Femur (tissue), 1 donor: ENCODE measurements at places on chromosomes 13 and 19.

DNA sequence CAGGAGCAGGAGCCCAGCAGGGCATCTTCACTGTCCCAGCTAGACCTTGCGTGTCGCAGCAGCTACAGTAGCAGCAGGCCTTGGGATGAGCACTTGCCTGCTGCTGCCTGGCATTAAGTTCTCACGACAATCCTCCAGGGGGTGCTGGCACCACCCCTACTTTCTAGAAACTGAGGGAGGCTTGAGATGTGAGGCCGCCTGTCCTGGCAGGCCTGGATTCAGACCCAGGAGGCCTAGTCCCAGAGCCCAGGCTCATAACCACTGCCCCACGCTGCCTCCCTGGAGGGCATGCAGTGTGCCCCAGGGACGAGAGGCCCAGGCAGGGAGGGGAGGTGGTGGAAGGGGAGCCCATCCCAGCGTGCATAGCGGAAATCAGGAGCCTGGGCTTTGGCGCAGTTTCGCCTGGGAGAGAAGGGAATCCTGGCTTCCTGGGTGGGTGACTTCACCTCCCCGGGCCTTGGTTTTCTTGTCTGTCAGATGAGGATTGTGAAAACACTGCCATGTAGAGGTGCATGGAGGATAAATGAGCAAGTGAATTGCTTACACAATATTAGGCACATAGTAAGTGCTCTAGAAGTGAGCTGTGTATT lies 26.1 kb downstream of the PPP5C start:
- no peak for DNase-seq

DNA sequence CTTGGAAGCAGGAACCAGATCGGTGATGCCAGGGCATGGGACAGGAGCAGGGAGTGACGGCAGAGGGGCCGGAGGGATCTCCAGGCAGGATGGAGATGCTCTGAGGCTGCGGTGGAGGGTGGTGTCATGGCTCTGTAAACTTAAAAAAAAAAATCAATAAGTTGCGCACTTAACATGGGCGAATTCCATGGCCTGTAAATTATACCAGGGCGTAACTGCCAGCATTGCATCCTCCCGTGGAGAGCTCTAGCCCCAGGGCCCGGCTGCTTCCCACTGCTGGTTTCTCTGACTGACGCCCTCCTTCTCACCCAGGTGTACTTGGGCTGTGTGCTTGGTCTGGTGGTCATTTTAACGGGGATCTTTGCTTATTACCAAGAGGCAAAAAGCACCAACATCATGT lies 8.7 kb downstream of the ATP12A start:
- DNase-seq = no peak

DNA sequence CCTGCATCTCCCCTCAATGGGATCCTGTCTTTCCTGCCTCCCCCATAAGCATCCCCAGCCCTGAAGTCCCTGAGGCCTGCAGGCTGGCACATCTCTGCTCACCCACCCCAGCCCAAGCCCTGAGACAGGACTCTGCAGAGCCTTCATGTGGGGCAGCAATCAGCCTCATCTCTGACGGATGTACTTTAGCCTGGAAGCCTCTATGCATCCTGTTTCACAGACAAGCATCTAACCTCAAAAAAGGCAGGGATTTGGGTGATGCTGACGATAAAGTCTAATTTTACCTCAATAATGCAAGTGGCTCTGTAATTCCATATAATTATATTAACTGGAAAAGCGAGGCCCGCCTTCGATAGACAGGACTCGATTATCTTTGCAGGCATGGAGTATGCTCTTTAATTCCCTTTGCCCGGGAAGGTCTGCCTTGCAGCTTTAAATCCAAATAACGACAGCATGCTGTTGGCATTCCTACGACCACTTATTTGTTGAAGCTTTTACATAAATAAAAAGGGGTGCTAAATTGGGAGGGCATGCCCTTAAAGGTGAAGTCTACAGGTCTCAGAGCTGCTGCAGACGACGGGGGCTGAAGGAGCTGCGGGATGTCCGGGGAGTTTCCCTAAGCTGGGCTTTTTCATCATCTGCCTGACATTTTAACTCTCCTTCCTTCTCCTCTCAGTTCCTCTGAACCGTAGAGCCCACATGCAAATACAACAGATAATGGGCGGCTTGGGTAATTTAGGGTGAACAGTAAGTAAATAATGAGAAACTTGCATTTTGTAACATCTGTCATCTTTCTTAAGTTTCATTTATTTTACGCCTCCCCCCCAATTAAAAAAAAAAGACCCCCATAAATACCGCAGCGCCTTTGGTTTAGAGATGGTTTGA lies 211.5 kb downstream of the URI1 start:
- DNase-seq = no peak

- no peak for DNase-seq
Observed at GRCh38 chr13:60158321-60158801, 5.4 kb downstream of the DIAPH3 start.

GRCh38 chr19:13262450-13262849 lies 112.2 kb downstream of the IER2 start:
- DNase-seq = no peak

GRCh38 chr13:51243832-51244231 lies 21.6 kb downstream of the FAM124A start:
- DNase-seq = no peak

DNA sequence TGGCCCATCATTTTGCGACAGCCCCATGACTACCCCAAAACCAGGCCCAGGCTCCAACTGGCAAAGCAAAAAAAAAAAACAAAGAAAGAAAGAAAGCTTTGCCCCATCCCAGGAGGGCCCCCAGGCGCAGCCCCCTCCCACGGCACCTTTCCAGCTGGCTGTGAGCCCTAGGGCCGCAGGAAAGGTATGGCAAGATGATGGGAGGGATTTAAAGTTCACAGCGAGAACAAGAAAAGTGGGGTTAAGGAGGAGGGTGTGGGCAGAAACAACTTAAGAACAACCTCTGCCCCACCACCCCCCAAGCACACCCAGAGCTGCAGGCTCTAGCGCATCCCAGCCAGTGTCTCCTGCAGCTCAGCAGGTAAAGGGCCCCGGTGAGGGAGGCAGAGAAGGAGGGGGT lies at the start of gene CYP2F1:
Gene CYP2F1, plus strand, starts transcription at position 301 of the 400 bp plus-strand sequence. CDS start 1,757 bp downstream, outside the sequence.
- no peak for DNase-seq

DNA sequence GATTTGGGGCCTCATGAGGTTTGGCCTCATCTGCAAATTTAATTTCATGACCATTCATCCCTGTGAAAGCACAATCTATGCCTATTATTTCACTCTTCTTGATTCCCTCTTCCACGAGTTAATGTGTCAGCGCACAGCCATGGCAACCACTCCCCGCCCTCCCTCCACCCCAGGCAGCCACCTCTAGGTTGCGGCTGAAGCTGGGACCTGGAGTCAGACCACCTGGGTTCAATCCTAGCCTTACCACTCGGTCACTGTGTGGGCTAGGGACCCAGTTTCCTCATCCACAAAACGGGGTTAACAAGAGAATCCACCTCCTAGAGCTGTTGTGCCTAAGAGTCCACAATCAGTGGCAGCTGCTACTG lies 9.8 kb downstream of the CHST8 start:
- no peak for DNase-seq

DNA sequence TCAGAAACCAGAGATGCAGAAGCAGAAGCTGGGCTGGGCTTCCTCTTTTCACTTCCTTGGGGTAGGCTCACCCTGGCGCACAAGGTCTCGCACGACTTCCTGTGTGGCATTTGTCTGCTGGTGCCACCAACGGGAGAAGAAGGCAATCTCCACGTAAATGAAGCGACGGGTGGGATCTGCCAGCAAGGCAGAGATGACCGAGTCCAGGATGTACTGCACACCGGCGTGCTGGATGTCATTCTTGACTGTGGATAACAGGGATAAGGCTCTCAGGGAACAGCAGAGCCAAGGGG lies 1.3 kb downstream of the MAN2B1 start:
- peak; percentile 66 for DNase-seq

GRCh38 chr19:33492951-33493350 lies 28.6 kb downstream of the PEPD start:
- peak; percentile 8 for DNase-seq

GRCh38 chr19:38617764-38618589 lies at the start of gene MAP4K1:
Gene MAP4K1 (minus strand): TSS chr19:38617953. CDS start chr19:38617895, 58 bp downstream.
- peak; percentile 56 for DNase-seq

DNA sequence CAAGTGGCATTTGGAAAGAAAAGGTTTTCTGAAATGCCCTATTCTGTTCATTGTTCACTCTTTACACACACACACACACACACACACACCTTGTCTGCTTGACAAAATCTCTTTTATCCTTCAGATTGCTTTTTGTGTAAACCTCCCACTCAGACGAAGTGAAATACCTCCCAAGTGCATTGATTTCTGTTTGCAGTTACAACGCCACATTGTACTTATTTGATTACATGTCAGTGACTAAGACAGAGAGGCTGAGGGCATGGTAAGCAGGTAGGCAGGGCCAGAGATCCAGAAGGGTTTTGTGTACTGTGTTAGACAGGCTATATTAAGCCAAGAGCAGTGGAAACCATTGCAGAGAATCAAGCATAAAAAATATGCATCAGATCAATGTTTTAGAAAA lies 561.8 kb downstream of the GPC6 start:
- no peak for DNase-seq

GRCh38 chr19:19542507-19542906 lies 4.4 kb downstream of the CILP2 start:
- peak; percentile 32 for DNase-seq

DNA sequence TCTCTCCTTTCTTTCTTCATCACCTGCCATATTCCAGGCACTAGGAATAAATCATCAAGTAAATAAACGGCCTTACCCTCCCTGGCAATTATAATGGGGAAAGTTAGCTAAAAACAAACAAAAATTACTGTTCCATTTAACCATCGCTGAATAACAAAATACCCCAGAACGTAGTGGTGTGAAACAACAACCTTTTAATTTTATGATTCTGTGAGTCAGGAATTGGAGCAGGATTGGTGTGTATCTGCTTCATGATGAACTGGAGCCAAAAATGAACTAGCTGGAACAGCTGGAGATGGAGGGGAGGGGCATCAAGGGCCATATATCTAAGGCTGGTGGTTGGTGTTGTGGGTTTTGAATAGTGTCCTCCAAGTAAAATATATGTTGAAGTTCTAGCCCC lies 3.7 kb upstream of the CADM4 start:
- no peak for DNase-seq

DNA sequence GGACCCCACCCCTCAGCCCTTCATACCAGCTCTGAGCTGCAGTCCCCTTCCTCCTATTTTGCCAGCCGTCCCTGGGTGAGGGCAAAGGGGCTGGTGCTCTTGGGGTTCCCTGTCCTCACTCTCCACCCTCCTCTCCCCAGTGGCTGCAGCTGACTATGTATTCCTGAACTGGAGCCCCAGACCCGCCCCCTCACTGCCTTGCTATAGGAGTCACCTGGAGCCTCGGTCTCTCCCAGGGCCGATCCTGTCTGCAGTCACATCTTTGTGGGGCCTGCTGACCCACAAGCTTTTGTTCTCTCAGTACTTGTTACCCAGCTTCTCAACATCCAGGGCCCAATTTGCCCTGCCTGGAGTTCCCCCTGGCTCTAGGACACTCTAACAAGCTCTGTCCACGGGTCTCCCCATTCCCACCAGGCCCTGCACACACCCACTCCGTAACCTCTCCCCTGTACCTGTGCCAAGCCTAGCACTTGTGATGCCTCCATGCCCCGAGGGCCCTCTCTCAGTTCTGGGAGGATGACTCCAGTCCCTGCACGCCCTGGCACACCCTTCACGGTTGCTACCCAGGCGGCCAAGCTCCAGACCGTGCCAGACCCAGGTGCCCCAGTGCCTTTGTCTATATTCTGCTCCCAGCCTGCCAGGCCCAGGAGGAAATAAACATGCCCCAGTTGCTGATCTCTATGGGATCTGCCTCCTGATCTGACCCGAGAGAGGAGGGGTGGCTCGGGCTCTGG lies 2.4 kb downstream of the COX7A1 start:
- no peak for DNase-seq

DNA sequence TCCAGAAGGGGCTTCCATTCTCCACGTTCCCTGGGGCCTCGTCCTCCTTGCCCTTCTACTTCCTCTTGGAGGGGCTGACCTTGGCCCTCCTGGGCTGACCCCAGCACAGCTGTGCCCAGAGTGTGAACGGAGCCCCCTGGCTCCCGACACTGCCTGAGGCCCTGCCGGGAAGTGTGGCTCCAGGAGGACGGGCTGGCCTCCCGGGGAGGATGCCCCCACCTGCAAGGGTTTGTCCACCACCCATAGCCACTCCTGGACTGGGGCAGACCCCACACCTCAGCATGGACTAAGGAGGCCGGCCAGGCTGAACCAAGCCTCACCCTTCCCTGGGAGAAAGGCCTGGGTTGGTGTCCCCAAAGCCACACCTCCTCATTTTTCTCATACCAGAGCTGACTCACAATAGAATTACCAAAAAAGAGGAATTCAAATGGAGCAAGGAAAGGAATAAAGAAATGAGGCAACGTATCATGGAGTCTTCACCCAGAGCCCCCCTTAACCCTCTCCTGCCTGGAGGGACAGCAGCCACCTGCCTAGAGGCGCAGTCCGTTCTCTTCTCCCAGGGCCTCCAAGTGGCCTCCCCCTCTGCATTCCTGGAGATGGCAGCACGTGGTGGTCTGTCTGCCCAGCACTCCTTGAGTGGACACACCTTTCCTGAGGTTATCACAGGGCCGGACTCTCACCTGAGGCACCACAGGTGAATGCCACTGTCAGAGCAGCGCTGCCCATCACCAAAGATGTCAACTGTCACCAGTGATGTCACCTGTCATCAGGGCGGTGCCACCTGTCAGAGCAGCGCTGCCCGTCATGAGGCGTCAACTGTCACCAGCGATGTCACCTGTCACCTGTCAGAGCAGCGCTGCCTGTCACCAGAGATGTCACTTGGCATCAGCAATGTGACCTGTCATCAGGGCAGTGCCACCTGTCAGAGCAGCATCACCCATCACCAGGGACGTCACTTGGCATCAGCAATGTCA lies 3.1 kb upstream of the C13orf46 start:
- no peak for DNase-seq

- no peak for DNase-seq
Observed at GRCh38 chr13:109870696-109871370, 84.5 kb upstream of the IRS2 start.

DNA sequence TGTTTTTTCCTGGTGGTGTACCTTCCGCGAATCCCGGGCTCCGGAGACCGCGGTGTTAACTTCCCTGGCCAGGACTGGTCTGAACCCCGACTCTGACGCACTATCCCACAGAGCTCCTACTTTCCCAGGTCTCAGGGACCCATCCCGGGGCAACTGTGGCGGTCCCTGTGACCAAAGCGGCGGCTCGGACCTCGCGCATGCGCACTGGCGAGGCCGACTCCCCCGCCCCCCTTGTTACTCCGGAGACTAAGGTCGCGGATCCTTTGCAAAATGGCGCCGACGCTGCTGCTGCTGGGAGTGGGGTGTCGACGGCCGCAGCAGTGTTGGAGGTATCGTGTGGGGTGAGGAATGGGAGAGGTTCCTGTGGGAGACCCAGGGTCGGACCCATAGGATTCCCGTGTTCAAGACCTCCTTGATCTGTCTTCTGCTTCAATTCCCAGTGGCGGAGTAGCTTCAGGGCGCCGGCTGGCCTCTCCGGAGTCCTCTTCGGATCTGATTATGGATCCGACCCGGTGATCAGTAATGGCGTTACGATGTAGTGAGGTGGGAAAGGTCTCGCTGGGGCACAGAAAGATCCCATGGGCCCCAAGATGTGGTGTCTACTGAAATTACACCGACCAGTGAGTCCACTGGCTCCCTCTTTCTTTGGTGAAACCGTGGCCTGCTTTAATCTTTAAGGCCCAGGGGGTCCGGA lies 66.6 kb upstream of the ZNF527 start:
- peak; percentile 70 for DNase-seq
